ENCODE measurements at places on chromosomes 16 and 17.

GRCh38 chr17:83137523-83137922 lies 58.1 kb downstream of the METRNL start:
- DNase-seq = no peak

DNA sequence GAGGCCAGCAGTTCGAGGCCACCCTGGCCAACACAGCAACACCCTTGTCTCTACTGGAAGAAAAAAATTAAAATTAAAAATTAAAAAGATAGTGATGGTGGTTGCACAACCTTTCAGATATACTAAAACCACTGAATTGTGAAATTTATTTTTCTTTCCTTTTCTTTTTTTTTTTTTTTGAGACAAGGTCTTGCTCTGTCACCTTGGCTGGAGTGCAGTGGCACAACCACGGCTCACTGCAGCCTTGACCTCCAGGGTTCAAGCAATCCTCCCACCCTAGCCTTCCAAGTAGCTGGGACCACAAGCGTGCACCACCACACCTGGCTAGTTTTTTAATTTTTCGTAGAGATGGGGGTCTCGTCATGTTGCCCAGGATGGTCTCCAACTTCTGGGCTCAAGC lies 254.4 kb downstream of the SLC39A11 start:
- DNase-seq = no peak

DNA sequence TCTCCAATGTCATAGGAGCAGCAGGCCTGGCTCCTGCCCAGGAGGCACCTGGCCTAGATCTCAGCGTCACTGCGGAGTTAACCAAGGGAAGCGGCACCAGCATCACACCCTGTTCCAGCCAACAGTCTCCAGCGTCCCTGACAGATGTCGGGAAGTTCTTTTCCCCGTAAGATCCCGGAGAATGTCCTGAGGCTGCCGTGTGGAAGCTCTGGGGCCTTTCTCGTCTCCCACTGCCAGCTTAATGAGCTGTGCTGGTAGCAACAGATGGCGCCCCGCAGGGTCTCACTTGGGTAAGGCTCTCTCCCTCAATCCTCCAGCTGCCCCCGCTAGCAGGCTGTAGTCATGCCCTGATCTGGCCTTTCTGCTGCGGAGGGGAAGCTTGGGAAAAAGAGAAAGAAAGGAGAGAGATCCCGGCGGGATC lies 57.5 kb downstream of the MARCHF10 start:
- no peak for DNase-seq

DNA sequence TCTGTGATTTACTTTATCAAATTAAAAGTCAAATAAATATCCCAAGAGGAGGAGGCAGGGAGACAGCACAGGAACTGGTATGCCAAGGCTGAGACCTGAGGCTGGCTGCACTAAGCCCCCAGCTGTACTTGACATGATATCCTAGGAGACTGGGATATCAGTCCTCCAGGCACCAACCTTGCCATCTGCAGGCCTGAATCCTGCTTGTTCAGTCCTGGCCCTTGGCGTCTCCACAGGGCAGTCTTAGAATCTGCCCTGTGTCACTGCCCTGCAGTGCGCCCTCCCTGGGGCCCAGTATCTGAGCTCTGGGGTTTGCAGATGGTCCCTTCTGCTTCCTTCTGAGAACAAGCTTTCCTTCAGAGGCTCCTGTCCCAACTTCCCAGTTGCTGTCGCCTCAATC lies 75.9 kb downstream of the HS3ST3A1 start:
- no peak for DNase-seq

DNA sequence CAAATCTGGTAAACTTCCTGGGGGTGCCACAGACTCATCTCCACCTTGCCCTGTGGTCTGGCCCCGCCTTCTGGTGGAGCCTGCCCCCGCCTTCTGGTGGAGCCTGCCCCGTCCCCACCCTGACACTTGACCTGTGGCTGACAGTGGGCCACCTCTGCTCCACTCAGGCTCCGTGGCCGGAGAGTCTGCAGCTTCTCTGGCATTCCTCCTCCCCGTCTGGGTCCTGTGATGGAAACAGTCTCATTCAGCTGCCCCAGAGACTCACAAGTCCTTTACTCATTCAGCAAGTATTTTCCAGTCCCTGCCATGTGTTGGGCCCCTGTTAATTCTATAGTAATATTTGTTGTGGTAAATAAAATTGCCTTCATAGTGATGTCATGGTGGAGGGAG lies 21.0 kb upstream of the G6PC1 start:
- DNase-seq = no peak

GRCh38 chr16:77744141-77744540 lies 21.8 kb downstream of the NUDT7 start:
- DNase-seq = no peak

DNA sequence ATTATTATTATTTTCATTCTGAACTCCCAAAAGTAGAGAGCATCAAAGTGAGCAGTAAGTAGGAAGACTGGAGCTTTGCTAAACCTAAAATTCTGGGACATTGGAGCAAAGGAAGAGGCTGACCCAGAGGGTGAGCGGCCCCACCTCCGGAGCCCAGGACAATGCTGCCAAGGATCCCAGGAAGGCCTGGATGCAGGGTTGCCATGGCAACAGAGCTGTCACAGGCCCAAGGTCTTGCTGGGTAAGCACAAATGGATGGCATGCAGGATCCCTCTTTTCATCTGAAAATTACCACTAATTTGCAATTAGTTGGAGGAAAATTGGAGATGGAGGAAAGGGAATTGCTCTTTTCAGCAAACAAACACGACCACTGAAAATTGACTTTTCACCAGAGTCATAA lies 457.9 kb upstream of the CDH5 start:
- DNase-seq = no peak

DNA sequence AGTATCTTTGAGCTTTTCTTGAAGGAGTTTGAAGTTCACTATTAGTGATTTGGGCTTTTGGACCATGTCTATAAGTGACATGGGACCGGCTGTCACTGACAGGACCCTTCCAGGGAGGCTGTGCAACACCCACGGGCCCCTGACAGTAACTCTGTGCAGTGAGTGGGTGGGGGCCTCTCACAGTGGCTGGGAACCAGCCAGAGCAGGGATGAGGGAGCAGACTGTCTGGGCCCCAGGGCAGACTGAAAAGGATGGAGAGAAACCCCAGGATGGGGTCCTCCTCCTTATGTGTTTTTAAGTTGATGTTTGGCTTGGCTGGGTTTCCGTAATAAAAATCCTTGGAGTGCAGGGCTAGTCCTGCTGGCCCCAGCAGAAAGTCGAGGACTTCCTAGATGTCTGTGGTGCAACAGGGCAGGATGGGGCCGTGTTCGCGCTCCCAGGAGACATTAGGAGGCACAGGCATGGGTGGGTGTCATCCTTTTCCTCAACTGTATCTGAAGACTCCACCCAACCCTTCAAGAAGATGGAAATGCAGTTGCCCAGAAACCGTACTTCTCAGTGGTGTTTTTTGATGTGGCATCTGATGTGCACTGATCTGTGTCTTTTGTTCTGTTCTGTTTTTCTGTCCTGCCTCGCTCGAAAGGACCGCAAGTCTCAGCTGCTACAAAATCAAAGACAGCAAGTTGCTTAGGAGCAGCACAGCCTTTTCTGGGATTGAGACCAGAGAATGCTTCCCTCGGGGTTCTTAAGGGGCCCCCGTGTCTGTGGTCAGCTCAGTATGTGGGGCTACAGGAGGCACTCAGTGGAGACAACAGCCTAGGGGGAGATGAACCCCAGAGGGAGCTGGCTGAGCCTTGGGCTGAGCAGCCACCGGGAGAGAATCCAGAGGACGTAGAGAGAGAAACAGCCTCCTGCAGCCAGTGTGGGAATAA lies 24.2 kb downstream of the PLD6 start:
- DNase-seq = no peak

Measured in inflammatory macrophage treated with lipopolysaccharide for 4 hours (primary cell).